Muscle of back (tissue), 13 donors: ENCODE measurements at places on chromosomes 3 and 15. TPM values are rescaled to one million over a fixed set of nuclear protein-coding genes. Genes with fewer than 3 reads are reported as not detected.
A peak's percentile ranks its signal among the peaks of the same experiment; 100 is the strongest.

BFSP2 gene
- polyA plus RNA-seq: not detected

SPTSSB gene
- polyA plus RNA-seq: 0.74 TPM

DNA sequence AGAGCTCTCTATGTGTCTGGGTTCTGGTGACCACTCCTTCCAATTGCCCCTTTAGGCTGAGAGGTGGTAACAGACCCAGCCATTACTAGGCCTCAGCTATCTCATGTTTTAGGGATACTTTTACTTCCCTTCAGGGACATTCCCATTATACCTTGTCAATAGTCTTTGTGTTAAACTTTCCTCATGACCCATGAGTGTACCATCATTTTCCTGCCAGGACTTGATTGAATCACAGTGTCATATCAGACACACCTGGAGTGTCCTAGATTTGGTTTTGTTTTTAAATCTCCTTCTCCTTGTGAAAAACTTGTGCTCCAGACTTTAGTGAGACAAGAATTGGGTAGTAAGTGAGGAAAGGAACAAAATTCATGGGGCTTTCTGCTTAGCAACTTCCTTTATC, 136.6 kb downstream of the KCNAB1 start:
- no peak for DNase-seq

DNA sequence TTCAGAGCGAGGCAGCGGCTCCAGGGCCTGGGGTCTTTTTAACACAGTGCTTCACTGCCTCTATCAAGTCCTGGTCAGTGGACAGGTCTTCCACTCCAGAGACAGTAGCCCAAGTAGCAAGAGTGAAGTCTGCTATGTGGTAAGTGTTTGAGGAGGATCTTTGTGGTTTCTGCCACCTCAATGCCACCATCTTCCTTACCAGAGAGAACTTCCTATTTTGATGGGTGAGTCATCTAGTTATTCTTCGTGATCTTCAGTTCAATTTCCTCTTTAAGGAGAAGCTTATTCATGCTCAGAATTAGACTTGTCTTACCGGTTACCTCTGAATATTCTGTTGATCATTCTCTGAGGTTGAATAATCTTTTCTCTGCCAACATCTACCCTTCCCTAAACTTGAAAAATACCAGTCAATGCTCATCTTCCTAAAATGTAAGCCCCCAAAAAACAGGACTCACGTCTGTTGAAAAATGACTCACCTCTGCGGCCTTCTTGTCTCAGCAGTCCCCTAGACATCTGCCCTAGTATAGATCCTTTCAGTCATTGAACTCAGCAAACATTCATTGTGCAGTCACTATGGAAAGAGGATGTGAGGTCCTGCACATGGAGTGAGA, 32.2 kb upstream of the BCL6 start:
- no peak for DNase-seq

DNA sequence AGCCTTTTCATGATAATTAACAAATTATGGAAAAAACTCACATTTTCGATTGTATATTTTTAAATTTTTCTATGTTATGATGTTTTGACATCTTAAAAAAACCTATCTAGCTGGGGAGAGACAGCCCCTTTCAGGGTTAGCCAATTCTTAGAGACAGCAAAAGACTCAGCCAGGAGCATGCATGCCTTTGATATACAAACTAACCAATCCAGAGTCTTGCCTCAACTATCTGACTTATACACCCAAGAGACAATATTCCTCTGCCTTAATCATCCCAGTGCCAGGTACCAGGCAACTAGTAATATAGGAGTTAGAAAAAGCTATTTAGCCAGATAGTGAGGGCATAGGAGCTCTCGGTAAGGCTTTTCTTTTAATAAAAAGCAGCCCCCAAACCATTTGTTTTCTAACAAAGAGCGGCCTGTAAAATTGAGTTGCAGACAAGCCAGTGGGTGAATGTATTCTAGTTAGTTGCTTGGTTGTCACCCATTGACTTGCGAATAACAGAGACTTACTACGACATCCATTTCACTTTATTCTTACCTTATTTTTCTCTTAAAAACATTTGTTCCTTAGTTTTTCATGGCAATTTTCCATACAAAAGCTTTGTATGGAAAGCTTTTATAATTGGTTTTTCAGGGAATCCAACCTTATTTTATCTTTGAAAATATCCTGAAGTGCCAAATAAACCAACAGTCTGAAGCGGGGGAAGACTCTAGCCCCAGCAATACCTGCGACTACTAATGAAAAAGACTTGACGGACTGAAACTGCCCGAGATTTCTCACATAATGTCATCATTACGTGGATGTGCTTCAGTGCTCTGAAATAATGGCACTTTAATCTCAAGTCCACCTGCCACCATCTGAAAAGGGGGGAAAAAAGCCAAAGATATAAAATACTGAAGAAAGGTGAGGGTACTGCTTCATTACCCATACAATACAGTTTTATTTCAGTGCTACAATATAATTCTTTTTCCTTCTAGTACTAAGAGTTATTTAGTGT, 64.6 kb upstream of the ATP2C1 start:
- no peak for DNase-seq

GRCh38 chr3:12356996-12357395, 68.1 kb downstream of the PPARG start:
- no peak for DNase-seq

AADACL2 gene
- not detected for polyA plus RNA-seq

DNA sequence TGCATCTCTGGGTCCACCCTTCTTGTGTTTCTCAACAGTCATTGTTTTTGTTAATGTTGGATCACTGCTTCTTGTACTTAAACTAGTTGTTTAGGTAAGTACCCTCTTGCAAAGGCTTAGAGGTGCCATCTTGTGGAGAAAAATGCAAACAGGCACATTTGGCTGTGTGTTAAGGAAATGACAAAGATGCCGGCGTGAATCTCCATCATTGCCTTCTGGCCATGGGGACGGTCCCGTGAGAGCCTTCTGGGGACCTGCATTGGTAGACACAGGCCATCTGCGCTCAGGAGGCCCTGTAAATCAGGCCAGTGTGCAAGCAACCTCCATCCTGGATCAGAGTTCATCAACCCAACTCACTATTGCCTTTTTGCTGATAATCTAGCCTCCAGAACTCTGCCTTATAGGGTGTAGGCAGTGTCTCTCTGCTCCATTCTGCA, 158.6 kb upstream of the NR2E3 start:
- DNase-seq: peak; percentile 55

CADPS gene
- 2.4 TPM for polyA plus RNA-seq

SEMA5B gene
- 27.8 TPM for polyA plus RNA-seq

- no peak for DNase-seq
These were observed 83.0 kb downstream of the NPTN start for GRCh38 chr15:73550190-73550589.

- no peak for DNase-seq
These were observed 148.1 kb downstream of the NEK11 start for GRCh38 chr3:131174752-131175151.

DNA sequence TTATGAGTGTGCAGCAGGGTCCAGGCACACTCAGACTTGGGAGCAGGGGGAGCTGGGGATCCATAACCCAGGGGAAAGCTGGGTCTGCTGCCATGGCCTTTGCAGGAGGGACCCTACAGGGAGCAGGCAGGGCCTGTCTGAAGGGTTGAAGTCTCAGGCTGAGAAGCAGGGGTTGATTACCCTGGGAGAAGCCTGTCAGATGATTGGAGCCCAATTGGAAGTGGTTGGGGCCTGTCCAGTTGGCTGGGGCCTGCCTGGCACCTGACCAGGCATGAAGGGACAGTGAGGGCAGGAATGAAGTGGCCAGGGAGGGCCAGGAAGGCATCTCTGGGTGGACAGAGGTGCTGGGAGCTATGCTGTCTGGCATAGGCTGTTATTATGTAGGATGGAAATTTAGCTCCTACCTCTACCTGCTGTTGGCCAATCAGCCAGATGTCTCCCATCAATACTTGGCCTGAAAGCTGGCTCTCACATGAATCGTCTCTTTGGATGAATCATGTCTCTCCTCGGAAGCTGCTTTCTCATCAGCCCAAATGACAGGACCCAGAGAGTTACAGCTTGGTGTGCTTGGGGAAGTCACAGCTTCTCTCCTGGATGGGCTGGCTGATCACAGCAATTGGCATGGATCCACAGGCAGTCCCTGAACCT, 27.4 kb upstream of the SLCO2A1 start:
- no peak for DNase-seq

RNF7 gene
- 90.8 TPM for polyA plus RNA-seq

RPS17 gene
- polyA plus RNA-seq: 3,447 TPM

FRMD5 gene
- polyA plus RNA-seq: 0.67 TPM

DNA sequence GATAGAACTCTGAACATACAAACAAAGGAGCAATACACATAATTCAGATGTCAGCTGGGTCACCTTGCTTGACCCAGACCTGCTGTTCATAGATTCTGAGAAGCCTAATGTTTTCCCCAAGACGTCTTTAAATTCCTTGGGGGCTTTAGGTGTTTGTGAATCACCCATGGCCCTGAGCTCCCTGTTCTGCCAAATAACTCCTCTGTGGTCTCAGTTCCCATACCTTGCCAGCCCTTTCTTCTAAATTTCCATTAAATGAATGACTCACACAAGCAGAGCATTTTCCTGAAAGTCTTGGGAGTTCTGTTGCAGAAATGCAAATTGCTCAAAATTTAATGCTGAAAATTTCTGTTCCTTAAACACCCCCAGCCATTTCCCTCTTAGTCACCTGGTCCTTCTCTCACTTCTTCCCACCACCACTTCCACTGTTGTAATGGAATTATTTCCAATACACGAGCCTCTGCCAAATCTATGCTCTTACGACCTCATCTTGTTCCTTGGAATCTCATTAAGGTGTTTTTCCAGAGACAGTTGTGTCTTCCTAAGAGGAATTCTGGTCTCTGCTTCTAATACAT, 33.4 kb upstream of the PSMD6 start:
- no peak for DNase-seq

DNA sequence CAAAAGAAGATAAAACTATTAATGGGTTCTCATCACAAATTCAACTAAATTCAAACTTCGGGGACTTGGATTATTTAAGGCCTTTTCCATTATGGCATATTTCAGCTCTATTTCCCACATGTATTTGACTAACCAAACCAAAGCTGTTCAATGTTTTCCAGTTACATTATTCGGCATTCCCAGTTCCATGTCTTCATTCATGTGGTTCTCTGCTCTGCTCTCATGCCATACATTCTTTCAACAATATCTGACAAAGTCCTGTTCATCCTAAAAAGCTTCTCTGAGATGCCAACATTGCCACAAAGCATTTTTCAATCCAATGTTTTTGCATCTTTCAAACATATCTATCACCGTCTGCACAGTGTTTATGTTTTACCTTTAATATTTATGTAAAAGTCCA, 141.4 kb downstream of the GREM1 start:
- no peak for DNase-seq

INSYN1 gene
- 4.0 TPM for polyA plus RNA-seq

GRCh38 chr3:58585994-58586393, 8.8 kb upstream of the FAM107A start:
- no peak for DNase-seq

DNA sequence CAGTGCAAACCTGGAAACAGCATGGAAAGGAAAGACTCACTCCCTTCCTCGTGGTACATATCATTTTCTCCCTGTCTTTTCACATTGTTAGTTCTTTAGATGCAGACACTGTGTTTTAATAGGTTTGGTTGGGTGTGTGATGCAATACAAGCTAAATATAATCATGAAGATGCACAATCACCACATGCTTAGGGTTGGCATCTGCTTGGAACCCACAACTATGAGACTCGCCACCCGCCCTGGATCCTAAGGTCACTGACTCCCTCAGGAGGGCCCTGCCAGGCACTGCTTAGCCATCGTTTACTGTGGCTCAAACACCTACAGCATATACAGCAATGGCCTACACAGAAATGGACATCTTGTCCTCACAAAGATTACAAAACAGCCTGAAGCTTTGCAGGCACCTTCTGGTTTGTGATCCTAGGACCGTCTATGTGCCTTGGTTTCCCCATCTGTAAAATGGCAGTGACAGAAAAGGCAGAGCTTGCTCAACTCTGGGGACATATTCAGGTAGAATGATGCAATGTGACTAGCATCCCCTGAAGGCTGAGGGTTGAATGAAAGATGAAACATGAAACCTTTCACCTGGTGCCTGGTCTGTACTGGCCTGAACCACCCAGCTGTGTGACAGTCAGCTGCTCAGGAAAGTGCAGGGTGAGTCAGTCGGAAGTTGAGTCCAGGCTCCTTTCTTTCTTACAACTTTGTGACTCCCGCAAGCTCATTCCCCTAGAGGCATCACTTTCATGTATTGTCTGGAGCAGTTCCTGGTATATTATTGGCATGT, 123.6 kb upstream of the PFN2 start:
- DNase-seq: no peak

DNA sequence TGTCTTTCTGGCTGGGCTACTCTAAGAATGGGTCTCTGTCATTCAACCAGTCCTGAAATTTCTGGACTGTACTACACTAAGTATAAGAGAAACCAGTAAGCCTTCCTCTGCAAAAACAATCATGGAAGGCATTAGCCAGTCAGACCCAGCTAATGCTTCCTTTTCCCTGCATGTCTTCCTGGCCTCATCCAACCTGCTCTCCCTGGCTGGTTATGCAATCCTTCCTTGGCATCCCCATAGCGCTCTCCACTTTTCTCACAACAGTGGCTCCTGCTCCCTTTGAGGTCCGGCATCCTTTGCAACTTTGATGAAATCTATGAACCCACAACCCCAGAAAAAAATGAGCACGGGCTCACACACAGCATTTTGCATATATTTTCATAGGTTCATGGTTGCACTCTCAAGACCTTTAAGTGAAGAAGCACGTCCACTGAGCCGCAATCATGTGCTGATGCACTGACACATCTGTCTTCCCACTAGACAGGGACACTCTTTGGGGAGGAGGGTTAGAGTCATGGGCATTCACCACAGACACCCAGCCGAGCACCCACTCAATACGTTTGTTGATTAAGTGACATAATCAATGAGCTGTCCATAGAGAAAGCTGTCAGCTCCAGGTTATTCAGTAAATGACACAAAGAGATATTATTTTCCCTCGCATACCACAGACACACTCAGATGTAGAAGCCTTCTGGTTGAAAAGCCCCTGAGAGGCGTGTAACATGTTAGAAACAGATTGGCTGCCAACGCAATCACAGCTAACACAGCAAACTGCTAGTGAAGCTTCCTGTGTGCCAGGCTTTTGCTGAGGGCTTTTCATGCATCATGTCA, 66.7 kb downstream of the PLD1 start:
- no peak for DNase-seq

HTR3E gene
- not detected for polyA plus RNA-seq

GRCh38 chr3:128194843-128195242, 41.6 kb downstream of the EEFSEC start:
- no peak for DNase-seq
